ENCODE measurements at places on chromosomes 3 and 15.

DNA sequence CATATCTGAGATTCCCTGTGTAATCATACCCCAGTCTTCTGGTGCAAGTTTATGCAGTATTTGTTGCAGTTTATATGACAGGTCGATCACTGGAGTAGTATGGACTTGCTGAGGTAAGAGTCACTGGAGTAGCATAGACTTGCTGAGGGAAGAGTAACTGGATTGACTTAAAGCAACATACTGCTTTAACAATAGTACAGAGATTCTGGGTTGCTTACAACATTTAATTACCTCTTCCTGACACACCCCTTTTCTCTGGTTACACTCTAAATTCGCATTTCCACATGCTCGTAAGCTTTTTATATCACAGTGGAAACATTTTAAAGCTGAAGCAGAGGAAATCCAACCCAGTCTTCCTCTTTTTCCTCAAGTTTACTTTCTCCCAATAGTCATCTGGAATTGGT, 11.8 kb downstream of the AAGAB start:
- DNase-seq: no peak

- DNase-seq: no peak
Measured at GRCh38 chr3:188001093-188001492, 152.9 kb upstream of the LPP start.

DNA sequence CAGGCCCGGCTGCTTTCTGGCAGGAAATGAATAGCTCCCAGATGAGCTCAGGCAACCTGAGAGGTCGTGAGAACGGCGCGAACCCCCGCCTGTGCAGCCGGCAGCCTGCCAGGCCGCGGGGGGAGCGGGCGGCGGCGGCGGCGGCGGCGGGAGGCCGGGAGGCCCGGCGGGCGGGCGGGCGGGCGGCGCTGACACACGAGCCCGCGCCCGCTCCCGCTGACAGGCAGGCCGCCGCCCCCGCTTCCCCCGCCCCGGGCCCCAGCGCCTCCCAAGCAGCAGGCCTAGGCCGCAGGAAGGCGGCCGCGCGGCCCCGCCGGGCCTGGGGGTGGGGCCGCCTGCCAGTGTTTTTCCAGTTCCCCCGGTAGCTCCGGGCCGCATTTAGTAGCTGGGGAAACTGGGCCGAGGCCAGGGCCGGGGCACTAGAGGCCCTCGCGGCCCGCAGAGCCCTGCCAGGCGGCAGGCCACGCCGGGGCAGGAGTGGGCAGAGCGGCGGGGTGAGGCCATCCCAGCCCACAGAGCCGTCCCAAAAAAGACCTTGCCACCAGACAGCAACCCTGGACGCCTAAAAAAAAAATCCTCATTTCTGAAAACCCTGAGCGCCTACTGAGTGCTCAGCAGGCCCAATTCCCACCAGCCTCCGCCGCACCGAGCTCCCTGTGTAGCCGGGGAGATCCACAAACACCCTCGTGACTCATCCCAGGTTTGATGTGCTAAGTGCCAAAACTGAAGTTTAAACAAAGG, 5.6 kb downstream of the HES1 start:
- DNase-seq: peak; percentile 68

DNA sequence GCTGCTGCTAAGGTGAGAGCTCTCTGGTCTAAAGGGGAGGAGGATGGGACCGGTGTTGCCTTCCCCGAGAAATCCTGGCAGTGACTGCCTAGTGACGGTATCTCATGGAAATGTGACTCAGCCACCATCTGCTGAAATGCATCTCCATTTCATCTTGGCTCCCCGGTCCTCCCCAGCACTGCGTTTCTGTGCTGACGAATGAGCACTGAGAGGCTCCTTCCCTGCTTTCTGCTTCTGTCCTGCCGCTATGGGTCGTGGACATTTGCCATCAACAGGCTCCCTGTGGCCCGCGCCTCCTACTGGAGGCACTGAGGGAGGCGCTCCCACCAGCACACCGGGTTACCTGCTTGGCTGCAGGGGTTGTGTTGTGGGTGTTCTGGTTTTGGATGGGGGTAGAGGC, 13.5 kb upstream of the SEC13 start:
- DNase-seq: no peak

- DNase-seq: no peak
Measured at GRCh38 chr3:12807601-12808359, 11.3 kb downstream of the CAND2 start.
